ENCODE measurements at places on chromosomes 12 and 14.

DNA sequence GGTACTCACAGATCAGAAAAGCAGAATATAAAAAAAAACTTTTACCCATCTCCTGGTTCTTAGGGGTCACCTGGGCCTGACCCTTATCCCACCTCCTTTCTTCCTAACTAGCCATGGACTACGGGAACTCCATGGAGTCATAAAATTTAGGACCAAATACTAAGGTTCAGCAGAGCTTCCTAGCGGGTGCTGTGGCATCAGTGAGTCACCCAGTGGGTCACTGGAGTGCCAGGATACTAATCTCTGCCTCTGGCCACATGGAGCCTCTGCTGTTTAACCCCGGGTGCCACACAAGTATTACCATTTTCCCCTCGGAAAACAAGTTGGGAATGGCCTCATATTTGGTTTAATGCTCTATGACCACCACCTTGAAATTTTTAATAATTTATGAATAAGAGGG lies 6.9 kb downstream of the ZBTB39 start:
- no peak for DNase-seq

GRCh38 chr14:99187858-99188257 lies 84.1 kb downstream of the BCL11B start:
- no peak for DNase-seq

DNA sequence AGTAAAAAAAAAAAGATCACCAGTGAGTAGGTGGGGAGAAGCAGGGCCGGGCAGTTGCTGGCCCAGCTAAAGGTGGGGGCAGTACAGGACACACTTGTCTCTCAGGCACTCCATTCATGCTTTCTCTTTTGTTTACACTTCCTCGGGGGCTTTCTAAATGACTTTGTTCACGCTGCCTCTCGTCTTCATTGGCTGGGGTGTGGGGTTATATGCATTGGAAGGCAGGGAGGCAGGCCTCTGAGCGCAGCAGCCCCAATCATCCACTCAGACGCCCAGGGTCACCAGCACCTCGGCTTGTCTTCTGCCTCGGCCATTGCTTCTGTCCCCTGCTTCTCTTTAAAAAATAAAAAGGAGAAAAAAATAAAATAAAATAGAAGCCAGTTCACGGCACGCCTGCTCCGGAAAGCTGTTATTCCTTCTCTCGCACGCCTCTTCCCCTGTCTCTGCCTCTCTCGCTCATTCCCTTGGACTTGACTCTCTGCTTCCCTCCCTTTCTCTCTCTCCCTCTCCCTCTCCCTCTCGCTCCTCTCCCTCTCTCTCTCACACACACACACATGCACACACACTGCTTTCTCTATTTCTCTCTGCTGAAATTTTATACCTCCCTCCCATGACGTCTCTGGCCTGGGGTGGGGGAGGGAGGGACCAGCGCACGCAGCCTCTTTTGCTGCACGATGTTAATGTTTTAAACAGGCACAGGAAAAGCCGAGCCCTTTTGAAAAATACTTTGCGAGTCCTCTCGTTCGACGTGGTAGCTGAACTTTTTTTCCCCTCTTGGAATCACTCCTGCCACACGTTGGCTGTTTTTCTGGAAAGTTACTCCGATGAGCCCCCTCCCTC lies at the start of gene TGFB3:
TGFB3 (minus strand) TSS at position 570 of the 840 bp plus-strand sequence. CDS start 1,102 bp downstream, outside the sequence.
- DNase-seq = peak; percentile 37

DNA sequence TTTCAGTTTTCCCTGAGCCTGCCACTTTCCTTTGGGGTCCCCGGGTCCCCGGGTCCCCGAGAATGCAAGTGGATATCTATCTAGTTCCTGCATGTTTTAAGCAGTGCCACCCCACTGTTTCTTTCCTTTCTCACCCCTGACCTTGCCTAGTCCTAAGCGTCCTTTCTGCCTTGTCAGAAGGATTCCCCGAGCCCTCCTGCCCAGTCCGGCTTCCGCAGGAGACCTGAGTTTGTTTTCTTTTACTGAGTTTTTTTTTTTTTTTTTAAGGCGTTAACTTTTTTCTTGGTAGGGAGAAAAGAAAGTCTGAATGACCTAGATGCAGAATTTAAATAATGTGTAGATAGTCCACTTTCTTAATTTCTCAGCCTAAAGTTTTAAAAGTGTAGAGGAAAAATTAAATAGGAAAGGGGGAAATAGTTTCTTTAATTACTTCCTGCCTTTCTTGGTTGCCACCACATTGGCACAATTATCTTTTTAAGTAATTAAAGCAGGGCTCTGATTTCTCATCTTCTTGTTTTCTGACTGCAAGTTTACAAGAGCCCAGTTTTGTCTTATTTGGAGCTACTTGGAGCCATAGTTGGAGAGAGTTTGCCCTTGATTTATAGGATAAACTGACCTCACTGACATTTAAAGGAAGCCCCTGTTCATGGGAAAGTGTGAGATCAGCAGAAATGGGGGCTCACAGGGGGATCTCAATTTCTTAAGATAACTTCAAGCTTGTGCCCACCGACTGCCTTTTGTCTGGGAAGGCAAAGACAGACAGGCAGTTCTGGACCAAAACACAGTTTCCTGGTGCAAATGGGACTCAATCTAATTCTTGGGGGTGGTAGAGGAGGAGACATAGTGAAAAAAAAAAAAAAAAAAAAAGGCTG lies 2.9 kb downstream of the PAX9 start:
- no peak for DNase-seq

- DNase-seq = no peak
Observed at GRCh38 chr12:9113987-9114309, 1.8 kb downstream of the A2M start.

DNA sequence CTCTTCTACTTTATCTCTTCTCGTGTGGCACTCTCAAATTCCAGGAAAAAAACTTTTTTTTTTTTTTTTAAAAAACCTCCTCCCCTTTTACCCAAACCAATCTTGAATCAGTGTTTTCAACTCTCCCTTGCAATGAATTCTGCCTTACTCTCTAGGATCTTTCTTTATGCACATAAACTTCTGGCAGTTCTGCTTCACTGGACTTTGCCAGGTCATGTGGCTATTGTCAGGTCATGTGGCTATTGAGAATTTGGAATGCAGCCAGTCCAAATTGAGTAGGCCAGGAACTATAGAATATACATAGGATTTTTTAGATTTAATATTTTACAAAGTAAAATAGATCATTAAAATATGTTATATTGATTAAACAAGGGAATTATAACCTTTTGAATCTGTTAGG lies 218.2 kb downstream of the TMTC3 start:
- no peak for DNase-seq

DNA sequence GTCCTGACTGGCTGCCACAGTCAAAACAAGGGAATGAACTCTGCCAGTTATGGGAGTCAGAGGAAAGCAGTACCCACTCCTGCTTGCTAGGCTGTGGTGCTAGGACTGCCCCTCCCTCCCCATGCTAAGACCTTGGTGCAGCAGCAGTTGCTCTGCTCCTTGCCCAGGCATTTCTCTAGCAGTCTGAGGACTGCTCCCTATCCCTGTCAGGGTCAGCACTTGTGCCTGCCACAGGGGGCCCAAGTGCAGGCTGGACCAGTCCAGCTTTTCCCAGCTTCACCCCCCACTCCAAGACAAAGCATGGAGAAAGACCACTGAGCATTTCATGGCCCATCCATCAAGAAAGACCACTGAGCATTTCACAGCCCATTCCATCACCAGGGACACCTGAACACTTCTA lies 305.8 kb upstream of the CLEC14A start:
- DNase-seq = no peak

GRCh38 chr12:100069795-100070194 lies 72.9 kb downstream of the BLTP3B start:
- no peak for DNase-seq

DNA sequence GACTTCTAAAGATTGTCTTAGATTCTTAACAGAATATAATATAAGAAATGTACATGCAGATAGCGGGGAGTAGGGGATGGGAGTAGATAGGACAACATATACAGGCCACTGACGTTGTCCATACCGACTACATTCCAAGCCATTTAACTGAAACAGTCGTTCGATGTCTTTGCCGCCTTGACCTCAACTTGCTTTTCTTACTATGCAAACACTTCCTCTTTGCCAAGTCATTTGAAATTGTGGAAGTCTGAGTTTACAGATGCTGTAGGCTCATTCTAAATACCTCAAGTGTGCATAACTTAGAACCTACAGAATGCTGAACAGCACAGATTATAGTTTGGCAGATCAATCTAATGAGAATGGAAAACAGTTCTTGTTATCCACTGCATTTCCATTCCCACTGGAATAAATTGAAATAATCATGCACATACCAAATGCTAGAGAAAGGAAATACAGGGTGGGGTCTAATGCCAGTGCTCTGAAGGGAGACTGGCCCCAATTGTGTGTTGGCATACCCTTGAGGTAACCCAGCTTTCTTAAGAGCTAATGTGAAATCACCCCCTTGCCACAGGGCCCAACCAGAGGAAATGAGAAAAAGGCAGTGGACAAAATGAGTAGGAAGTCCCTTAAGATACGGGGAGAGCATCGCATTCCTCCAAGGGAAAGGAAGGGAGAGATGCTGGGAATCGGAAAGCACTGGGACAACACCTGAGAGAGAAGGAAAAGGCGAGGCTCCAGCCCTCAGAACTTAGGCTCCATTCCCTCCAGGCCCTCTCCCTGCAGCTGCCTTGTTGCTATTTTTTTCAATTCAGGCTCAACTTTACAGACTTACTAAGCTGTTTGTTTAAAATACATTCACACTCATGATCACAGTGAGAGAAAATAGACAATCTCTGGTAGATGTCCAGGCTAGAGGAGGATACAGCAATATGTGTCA lies 380.9 kb upstream of the TMTC1 start:
- DNase-seq = no peak

DNA sequence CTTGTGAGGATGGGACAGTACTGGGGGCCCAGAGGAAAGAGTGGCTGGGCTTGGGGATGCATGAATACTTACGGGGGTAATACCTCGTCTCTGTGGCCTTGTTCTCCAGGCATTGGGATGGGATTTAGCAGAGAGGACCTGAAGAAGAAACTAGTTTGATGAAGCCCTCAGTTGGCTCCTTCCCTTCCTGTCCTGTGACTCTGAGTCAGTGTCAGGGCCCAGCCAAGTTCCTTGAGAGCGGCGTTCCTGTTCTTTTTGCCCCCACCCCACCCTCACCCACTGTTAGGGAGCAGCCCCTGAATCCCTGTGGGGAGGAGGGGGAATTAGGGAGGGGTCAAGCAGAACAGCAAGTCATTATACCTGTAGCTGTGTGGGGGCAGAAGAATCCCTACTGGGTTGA lies 5.2 kb upstream of the LRP1-AS start:
- DNase-seq = no peak

DNA sequence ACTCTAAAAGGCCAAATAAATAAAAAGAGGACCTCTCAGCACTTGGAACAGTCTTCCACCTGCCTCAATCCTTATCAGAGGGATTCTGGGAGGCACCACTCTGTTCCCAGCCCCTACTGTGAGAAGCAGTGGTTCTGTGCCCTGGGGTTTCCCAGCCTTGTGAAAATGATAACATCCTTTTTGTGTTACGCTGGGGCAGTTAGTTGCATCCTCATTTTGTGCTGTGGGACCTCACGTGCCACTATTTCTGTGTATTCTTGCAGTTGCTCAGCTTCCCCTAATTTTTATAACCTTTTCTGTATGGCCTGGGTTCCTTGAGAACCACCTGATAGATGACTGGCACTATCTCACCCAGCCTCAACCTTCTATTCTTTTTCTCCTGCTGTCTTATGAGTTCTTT lies 10.8 kb upstream of the CMA1 start:
- no peak for DNase-seq
